B cell (primary cell): ENCODE measurements at places on chromosomes 11 and 22.
A peak's percentile ranks its signal among the peaks of the same experiment; 100 is the strongest.

GRCh38 chr11:8913961-8914660 lies 3.1 kb downstream of the AKIP1 start:
- peaks cover under 1% of the 10 kb centered on the region for H3K36me3 ChIP-seq
- peak overlapping the region; percentile 33 for H3K4me3 ChIP-seq
- no peaks in the 10 kb centered on the region for H3K27me3 ChIP-seq
- H3K4me1 ChIP-seq: peaks cover 18% of the 10 kb centered on the region
- H3K27ac ChIP-seq: peak overlapping the region; percentile 15
- DNase-seq: peak; percentile 61

- H3K4me3 ChIP-seq: no peak overlapping the region
- H3K36me3 ChIP-seq: peaks cover under 1% of the 10 kb centered on the region
- no peaks in the 10 kb centered on the region for H3K27me3 ChIP-seq
- peak; percentile 50 for DNase-seq
- H3K4me1 ChIP-seq: peaks cover 13% of the 10 kb centered on the region
Measured at GRCh38 chr22:42560781-42561180, 7.0 kb downstream of the SERHL2 start.

GRCh38 chr11:44770401-44770800 lies 43.6 kb downstream of the TSPAN18 start:
- H3K27me3 ChIP-seq: peaks cover 9% of the 10 kb centered on the region
- H3K4me3 ChIP-seq: no peak overlapping the region
- no peak overlapping the region for H3K27ac ChIP-seq
- no peaks in the 10 kb centered on the region for H3K4me1 ChIP-seq
- no peaks in the 10 kb centered on the region for H3K36me3 ChIP-seq

GRCh38 chr11:72300268-72300667 lies 56.3 kb upstream of the PHOX2A start:
- H3K4me1 ChIP-seq: peaks cover 9% of the 10 kb centered on the region
- H3K27me3 ChIP-seq: no peaks in the 10 kb centered on the region
- peaks cover 41% of the 10 kb centered on the region for H3K36me3 ChIP-seq
- no peak for DNase-seq

GRCh38 chr22:23715806-23716375 lies 25.1 kb downstream of the RGL4 start:
- peaks cover 19% of the 10 kb centered on the region for H3K4me1 ChIP-seq
- no peaks in the 10 kb centered on the region for H3K27me3 ChIP-seq
- peak overlapping the region; percentile 88 for H3K4me3 ChIP-seq
- H3K27ac ChIP-seq: no peak overlapping the region

GRCh38 chr11:133382131-133382812 lies 150.0 kb downstream of the OPCML start:
- no peaks in the 10 kb centered on the region for H3K27me3 ChIP-seq
- no peaks in the 10 kb centered on the region for H3K36me3 ChIP-seq
- H3K4me3 ChIP-seq: no peak overlapping the region
- no peak for DNase-seq
- no peak overlapping the region for H3K27ac ChIP-seq

GRCh38 chr11:71425409-71425808 lies 22.8 kb downstream of the DHCR7 start:
- DNase-seq: no peak
- H3K27me3 ChIP-seq: no peaks in the 10 kb centered on the region
- no peak overlapping the region for H3K4me3 ChIP-seq
- peaks cover 22% of the 10 kb centered on the region for H3K4me1 ChIP-seq
- H3K36me3 ChIP-seq: no peaks in the 10 kb centered on the region

- no peak overlapping the region for H3K4me3 ChIP-seq
- no peak for DNase-seq
- no peaks in the 10 kb centered on the region for H3K27me3 ChIP-seq
- no peak overlapping the region for H3K27ac ChIP-seq
Measured at GRCh38 chr22:19789828-19790227, 29.2 kb downstream of the TBX1 start.

DNA sequence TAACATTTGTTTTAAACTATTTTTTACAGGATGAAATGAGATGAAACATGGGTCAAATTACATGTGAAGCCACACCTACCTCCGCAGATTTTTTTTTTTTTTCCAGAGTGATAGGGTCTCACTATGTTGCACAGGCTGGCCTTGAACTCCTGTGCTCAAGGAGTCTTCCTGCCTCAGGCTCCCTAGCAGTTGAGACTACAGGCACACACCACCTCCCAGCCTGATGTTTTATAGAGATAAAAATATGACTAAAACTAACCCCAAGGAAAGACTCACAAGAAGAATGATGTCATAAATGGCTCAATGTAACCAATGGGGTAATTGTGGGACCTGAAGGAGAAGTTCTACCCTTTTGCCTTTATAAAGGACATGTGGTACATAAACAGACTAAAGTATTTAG lies 52.3 kb upstream of the SOX6 start:
- H3K4me3 ChIP-seq: no peak overlapping the region
- H3K4me1 ChIP-seq: no peaks in the 10 kb centered on the region
- H3K27ac ChIP-seq: no peak overlapping the region
- no peak for DNase-seq
- H3K36me3 ChIP-seq: no peaks in the 10 kb centered on the region
